ENCODE measurements at places on chromosomes 6 and 20.

DNA sequence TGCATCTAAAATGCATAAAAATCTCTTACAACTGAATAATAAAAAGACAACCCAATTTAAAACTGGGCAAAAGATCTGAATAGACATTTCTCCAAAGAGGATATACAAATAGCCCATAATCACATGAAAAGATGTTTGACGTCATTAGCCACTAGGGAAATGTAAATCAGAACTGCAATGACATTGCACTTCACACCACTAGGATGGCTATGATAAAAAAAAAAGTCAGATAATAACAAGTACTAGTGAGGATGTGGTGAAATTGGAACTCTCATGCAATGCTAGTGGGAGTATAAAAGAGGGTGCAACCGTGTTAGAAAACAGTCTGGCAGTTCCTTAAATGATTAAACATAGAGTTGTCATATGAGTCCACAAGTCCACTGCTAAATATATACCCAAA, 24.3 kb upstream of the TBX18 start:
- no peak for DNase-seq

DNA sequence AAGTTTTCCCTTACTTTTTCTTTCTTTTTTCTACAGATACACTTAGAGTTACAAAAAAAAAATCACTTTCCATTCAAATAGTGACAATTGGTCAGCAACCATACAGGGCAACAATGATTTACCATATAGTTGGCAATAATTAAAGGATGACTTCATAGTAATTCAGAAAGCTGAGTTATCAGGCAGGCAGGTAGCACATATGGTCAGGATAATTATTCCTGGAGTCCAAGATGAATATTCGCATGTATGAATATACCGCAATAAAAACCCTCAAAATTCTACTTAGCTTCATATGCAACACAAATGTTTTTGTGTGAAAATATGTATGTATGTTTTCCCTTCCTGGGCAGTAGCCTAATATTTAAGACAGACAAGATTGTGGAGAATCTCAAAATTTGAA, 34.5 kb downstream of the COL19A1 start:
- DNase-seq: no peak

GRCh38 chr6:101607111-101607690, 213.7 kb downstream of the GRIK2 start:
- DNase-seq: no peak

GRCh38 chr6:81589465-81590313, 162.8 kb downstream of the TENT5A start:
- no peak for DNase-seq

DNA sequence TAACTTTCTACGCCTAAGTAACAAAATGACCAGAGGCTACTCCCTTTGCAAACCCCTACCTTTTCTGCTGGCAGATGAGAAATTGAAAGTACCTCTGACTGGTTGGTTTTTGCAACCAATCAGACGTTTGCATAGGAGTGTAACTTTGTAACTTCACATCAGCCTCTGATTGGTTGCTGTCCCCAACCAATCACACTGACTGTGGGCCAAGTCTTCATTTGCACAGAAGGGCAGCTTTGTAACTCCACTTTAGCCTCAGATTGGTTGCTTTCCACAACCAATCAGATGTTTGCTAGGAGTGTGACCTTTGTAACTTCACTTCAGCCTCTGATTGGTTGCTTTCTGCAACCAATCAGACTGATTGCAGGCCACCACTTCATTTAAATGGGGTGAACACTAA, 89.1 kb downstream of the ME1 start:
- no peak for DNase-seq

DNA sequence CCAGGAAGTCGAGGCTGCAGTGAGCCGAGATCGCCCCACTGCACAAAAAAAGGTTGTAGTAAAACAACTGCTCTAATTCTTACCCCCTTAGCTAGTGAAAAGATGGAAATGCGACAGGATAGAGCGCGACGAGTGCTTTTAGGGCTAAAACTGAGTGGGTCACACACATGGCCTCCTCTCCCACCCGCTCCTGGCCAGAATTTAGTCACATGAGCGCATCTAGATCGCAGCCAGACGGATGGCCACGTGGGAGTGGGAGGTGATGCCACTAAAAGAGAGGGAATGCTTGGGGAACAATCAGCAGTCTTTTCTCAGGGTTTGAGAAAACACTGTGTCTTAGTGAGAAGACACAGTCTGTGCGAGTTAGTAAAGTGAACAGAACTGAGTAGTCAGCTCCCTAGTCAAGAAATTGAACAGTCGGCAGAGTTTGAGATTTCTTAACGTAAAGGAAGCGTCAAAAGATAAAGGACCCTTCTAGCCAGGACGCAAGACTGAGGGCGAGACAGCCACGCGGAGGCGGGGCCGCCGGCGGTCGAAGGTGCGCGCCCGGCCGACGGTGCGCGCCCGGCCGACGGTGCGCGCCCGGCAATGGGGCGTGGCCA, 664 bp upstream of the ACTR5 start:
- peak; percentile 24 for DNase-seq

DNA sequence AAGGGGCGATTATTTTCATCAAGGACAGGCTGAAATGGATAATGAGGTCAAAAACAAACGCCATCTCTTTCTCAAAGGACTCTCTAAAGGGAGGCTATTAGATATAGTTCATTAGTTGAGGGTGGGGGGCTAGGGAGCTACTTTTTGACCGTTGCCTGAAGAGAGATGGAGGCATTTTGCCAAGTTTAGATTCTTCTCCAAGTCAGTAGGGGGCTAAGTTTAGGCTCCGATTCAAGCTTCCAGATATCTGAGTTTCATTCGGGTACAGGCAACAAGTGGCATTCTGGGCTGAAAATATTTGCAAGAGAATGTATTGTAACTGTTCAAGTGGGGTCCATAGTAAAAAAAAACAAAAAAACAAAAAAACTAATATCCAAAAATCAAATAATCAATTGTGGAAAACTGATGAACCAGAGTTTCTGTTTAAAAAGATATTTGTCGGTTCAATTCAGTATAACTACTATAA, 43.4 kb upstream of the PIM1 start:
- DNase-seq: no peak

- no peak for DNase-seq
Measured at GRCh38 chr6:135972586-135972985, 121.1 kb downstream of the PDE7B start.

- DNase-seq: no peak
Measured at GRCh38 chr6:144566868-144567615, 281.9 kb downstream of the UTRN start.

Measured in right renal cortex interstitium (tissue), 3 donors.